Stimulated activated CD4-positive, alpha-beta T cell treated with anti-CD3 and anti-CD28 coated beads, Interleukin-12 subunit alpha, Interleukin-12 subunit beta, amount 100 ng/mL, for 4 hours (primary cell): ENCODE measurements at places on chromosomes 3 and 15.

DNA sequence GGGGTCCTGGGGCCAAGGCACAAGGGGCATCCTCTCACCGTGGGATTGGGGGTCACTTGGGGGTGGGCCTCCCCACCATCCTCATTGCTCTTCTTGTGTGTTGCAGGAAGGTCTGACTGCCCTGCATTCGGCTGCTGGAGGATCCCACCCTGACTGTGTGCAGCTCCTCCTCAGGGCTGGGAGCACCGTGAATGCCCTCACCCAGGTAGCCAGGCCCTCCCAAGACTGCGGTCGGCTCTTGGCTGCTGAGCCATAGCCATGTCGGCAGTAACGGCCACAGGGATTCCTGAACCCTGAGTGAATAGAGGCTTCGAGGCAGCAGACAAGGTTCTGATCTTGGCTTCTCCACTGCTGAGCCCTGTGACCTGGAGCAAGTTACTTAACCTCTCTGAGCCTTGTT lies 19.7 kb downstream of the ANKDD1A start:
- DNase-seq: no peak

DNA sequence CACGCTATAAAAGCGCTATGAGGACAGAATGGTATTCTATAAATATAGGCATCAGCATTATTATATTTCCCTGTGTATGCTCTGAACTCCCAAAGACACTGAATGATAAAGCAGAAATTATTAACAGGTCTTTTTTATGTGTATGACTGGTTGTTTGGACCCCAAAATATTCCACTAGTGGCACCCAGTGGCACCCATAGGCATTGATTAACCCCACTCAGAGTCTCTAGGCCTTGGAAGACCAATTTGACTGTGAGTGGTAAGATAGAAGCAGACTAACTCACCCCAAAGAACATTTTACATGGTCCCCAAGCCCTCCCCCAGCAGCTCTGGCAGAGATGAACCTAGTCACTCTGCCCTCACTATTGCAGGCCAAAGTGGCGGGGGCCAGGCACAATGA lies 45.4 kb upstream of the UBE2E1 start:
- no peak for DNase-seq

DNA sequence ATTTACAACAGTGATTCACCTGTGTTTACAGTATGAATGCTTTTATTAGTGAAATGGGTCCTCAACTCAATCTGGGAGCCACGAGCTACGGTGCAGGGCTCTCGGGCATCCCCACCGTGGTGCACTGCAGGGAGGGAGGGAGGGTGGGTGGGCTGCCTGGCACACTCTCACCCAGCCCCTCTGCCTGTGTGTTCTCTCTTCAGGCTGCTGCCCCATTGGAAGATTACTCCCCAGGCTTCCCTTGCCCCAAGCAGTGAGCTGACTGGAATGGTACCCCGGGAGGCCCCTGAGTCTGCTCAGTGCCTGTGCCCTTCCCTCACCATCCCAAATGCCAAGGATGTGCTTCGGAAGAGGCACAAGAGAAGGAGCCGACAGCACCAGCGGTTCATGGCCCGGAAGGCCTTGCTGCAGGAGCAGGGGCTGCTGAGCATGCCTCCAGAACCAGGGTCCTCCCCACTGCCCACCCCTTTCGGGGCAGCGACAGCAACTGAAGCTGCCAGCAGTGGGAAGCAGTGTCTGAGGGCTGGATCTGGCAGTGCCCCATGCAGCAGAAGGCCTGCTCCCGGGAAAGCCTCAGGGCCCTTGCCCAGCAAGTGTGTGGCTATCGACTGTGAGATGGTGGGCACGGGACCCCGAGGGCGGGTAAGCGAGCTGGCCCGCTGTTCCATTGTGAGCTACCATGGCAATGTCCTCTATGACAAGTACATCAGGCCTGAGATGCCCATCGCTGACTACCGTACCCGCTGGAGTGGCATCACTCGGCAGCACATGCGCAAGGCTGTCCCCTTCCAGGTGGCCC lies 5.0 kb downstream of the AEN start:
- DNase-seq: no peak

DNA sequence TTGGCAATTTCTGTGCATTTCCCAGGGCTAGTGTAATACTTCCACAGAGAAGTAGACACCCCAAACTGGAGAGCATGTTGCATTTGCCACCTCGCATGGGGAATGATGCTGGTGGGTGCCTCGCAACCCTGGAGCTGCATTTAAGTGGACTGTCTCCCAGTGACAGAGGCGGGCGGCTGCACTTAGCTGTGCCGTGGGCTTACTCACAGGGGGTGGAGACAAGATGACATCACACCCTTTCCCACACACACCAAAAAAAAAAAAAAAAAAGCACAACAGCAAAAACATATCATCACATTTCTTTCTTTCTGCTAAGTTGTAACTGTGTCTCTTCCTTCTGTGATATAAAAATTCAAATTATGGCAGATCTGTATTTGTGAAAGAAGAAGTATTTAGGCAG lies at the start of gene ABI3BP:
ABI3BP (minus strand) TSS at position 113 of the 400 bp plus-strand sequence; CDS start at position 76, 37 bp downstream.
- peak; percentile 1 for DNase-seq

- no peak for DNase-seq
Measured at GRCh38 chr3:194931347-194931746, 245.7 kb downstream of the FAM43A start.

GRCh38 chr3:25588441-25589103 lies 76.1 kb downstream of the TOP2B start:
- DNase-seq: no peak

DNA sequence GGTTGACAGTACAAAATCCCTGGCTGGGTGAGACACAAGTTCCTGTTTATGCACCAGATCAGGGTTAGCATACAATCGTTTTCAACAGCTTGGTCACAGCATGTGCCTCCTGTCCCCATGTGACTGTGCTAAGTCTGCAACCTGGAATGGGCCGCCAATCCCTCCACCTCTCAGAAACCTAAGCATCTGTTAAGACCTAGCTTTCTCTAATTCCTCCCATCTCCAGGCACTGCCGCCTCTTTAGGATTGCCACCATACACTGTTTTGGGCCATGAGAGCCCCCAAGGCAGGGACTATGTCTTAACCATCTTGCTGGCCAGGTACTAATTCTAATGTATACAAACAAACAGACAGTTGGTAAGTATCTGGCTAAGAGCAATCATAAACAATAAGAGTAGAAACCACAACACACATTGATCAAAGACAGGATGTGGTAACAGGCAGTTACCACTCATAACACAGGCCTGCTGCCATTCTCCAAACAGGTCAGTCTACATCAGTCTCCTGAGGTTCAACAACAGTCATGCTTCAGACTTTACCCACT lies 25.6 kb downstream of the SEC22C start:
- no peak for DNase-seq

DNA sequence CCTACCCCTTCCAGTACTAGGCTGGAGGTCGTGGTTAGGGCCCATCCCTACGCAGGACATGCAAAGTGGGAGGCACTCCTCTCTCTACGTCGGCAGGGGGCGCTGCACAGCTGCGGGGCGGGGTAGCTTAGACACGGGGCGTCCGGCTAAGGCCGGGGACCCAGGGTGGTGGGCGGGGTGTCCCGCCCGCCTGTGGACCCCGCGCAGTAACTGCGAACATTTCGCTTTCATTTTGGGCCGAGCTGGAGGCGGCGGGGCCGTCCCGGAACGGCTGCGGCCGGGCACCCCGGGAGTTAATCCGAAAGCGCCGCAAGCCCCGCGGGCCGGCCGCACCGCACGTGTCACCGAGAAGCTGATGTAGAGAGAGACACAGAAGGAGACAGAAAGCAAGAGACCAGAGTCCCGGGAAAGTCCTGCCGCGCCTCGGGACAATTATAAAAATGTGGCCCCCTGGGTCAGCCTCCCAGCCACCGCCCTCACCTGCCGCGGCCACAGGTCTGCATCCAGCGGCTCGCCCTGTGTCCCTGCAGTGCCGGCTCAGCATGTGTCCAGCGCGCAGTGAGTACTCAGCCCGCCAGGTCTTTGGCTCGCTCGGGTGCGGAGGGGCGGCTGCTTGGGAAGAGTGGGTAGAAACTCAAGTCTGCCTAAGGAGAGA lies at the start of gene IL12A:
IL12A (plus strand) TSS at position 219 of the 655 bp plus-strand sequence.
- DNase-seq: peak; percentile 79

DNA sequence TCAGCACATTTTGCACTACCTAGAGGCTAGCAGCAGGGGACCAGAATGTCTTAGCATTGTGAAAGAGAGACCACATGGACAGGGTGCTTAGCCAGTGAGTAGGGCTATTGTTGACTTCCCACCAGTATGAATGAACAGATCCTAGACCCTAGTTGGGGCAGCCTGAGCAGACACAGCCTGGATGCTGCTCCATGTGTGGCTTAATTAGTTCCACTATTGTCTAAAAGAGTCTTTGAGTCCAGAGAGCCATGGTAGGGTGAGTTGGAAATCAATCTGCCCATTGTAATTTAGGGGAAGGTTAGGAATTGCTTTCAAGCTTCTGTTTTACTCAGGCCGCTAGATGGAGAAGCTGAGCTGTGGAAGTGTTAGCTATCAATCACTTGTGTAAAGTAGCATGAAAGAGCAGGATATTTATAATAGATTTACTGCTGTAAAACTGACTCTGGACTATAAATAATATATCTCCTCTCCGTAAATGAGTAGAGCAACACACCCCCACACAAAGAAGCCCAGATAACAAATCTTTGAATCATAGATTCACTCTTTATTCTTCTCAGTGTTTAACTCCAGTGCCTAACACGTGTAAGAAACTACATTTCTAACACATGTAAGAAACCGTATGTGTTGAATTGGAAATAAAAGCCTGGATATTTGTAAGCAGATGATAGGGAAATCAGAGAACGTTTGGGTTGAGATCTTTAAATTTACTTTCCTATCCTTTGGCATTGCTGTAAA lies 4.1 kb upstream of the GCSAM start:
- DNase-seq: no peak

GRCh38 chr15:34056911-34057310 lies 17.9 kb upstream of the AVEN start:
- DNase-seq: no peak

DNA sequence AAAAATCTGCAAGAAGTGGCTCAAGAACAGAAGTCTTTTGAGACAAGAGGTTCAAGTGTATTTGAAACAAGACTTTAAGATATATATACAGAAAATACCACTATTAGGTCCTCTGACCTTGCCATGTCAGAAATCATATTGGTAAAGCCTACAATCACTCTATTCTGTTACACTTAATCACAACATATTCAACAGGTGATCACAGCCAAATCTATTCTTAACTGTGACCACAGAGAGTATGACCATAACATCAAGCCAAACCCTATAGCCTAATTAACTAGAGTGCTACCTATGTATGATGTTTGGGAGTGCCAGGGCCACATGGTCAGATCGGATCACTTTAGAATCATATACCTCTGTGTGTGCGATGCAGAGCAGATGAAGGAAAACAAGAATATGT lies 2.2 kb downstream of the DNAJC19 start:
- DNase-seq: no peak

DNA sequence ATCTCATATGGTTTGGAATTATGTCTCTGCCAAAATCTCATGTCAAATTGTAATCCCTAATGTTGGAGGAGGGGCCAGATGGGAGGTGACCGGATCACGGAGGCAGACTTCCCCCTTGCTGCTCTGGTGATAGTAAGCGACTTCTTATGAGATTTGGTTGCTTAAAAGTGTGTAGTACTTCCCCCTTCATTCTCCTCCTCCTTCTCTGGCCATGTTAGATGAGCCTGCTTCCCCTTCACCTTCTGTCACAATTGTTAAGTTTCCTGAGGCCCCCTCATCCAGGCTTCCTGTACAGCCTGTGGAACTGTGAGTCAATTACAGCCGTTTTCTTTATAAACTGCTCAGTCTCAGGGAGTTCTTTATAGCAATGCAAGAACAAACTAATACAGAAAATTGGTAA lies 51.1 kb downstream of the NEDD4 start:
- no peak for DNase-seq

- no peak for DNase-seq
Measured at GRCh38 chr3:104941785-104942184, 424.9 kb upstream of the ALCAM start.

GRCh38 chr15:43103907-43104306 lies 1.9 kb downstream of the UBR1 start:
- DNase-seq: no peak

GRCh38 chr15:39783244-39783820 lies 691 bp upstream of the FSIP1 start:
- DNase-seq: no peak

- no peak for DNase-seq
Measured at GRCh38 chr3:30660136-30660535, 53.7 kb downstream of the TGFBR2 start.

DNA sequence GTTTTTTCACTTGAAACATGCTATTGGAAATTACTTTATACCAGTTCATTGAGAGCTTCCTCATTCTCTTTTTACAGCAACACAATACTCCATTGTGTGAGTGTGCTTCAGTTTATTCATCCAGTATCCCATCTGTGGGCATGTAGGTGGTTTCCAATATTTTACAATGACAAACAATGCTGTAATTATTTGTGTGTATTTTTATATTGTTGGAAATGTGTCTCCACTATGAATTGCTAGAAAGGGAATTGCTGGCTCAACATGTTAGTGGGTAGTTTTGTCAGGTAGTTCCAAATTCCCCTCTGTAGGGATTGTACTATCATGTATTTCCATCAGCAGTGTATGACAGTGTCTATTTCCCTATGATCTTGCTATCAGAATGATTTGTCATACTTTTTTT lies 65.8 kb upstream of the MAGI1 start:
- no peak for DNase-seq

- DNase-seq: no peak
Measured at GRCh38 chr15:68666120-68666811, 87.5 kb downstream of the CORO2B start.

DNA sequence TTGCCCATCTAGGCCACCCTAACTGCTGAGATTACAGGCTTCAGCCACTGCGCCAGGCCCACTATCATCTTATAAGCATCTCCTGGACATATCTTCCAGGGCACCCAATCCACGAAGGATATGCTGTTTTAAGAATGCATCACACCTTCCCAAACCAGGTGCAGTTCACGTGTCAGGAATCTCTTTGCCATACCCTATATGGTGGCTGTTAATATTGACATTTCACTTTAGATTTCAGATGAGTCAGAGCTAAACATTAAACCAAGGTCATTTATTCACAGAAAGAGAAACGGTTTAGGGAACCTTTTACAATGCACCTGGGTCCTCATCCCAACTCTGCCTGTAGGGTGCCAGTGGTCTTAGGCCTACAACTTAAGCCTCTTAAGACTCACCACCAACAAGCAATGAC lies 85.7 kb downstream of the TBL1XR1 start:
- DNase-seq: no peak
